ENCODE measurements at places on chromosomes 13 and 19.

DNA sequence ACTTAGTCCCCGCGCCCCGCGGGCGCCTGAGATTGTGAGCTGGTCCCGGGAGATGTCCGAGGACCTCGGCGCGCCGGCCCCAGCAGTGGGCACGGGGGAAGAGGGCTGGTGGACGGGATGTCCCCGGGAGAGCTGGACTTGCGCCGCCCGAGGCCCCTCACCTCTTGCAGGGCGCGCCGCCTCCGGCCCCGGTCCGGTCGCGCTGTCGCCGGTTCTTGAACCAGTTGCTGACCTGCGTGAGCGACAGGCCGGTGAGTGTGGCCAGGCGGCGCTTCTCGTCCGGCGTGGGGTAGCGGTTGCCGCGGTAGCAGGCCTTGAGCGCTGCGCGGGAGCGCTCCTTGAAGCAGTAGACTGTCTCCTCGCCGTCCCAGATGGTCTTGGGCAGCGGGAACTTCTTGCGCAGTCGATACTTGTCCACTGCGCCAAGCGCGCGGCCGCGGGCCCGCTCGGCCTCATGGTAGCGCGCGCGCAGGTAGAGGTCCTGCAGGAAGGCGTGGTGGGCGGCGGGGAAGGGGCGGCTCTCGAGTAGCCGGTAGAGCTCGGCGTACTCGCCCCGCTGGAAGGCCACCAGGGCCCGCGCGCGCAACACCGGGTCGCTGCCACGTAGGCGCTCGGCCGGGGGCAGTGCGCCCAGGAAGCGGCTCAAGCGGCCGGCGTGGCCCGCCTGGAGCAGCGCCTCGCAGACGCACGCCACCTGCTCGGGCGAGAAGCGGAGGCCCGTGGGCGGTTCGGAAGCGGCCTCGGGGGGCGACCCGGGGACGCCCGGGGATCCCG is 984 bp downstream of the SIX5 start:
- peak; percentile 25 for DNase-seq

GRCh38 chr19:10761443-10762250 is 43.8 kb downstream of the DNM2 start:
- no peak for DNase-seq

- DNase-seq, result no peak
Measured at GRCh38 chr13:91618315-91618714, 219.9 kb downstream of the GPC5 start.

DNA sequence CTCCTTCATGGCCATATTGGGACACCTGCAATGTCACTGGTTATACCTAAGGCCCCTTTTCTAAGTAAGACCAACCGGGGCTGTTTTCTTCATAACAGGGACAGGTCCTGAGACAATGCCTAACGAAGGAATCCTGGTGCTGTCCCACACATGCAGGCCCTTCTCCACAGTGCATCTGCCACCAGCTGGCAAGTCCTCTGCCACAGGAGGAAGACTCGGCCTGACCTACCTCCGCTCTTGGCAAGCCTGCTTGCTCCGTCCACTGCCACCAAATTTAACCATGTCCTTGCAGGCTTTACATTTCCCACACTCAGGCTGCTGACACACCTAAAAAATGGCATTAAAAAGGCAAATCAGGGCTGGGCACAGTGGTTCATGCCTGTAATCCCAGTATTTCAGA is 31.8 kb upstream of the EIF3G start:
- no peak for DNase-seq

- no peak for DNase-seq
Measured at GRCh38 chr19:30269638-30270037, 102.5 kb upstream of the ZNF536 start.
